ENCODE measurements at places on chromosomes 6 and 20.

GRCh38 chr6:106750142-106750918, 121.0 kb downstream of the QRSL1 start:
- DNase-seq = peak; percentile 94

- DNase-seq = peak; percentile 64
Measured at GRCh38 chr6:105326216-105326615, 76.7 kb downstream of the PREP start.

DNA sequence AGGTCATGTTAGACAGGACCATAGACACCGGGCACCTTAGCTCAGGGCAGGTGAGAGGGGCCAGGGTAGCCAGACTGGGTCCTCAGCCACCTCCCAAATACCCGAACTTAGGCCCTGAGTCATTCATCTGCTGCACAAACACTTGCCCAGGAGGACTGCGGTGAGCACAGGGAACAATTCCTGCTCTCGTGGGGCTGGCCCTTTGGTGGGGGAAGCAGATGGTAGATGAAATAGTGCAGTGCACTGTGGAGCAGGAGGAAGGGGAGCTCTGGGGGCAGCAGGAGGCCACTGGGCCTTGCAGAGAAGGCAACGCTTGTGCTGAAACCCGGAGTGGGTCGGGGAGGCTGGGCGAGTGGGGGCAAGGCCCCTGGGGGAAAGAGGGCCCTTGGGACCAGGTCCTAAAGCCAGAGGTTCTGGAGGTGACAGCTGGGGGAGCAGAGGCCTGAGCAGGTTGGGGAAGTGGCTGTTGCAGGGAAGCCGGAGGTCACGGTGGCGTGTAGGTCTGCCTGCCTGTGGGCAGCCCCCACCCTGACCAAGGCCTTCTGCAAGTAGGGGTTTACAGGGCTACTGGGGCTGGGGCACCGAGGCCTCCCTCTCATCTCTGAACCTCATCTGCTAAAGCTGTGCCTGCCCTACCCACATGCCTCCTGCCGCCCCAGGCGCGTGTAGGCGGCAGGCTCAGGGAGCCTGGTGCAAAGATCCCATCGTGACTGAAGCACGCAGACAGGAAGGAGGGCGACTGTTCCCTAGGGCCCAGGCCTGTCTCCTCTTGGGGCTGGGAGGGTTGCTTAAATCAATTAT, 4.7 kb upstream of the NPBWR2 start:
- no peak for DNase-seq

- peak; percentile 17 for DNase-seq
Measured at GRCh38 chr20:18056174-18057100, 1.3 kb downstream of the OVOL2 start.

GRCh38 chr6:11160199-11160598, 48.7 kb upstream of the ERVFRD-1 start:
- no peak for DNase-seq

DNA sequence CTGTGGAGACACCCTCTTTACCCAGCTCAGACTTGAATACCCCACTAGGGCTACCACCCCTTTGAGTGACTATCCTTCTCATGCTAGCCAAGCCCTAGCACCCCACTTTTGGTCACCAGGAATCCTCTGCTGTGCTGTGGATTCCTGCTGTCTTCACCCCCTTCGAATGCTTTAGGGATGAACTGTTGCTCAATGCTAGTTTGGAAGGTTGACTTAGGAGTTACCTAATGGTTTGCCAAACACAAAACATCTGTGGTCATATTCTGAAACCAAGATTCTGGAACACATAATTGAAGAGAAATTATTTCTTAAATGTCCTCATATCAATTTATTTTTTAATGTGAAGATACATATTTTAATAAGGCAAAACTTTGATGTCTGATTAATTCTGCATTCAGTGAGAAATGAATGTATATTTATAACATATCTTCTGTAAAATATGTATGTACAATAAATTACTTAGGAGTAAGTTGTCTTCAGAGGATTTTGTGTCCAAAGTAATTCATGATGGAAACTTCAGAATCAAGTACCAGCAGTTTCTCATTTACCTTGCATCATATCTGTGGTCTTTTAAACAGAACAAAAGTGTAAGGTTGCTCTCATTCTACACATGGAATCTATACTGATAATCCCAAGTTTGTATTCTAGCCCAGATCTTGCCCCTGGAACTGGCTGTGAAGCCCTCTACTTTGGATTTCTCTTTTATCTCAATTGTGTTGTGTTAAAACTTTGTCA, 46.9 kb downstream of the TMEM200A start:
- no peak for DNase-seq

DNA sequence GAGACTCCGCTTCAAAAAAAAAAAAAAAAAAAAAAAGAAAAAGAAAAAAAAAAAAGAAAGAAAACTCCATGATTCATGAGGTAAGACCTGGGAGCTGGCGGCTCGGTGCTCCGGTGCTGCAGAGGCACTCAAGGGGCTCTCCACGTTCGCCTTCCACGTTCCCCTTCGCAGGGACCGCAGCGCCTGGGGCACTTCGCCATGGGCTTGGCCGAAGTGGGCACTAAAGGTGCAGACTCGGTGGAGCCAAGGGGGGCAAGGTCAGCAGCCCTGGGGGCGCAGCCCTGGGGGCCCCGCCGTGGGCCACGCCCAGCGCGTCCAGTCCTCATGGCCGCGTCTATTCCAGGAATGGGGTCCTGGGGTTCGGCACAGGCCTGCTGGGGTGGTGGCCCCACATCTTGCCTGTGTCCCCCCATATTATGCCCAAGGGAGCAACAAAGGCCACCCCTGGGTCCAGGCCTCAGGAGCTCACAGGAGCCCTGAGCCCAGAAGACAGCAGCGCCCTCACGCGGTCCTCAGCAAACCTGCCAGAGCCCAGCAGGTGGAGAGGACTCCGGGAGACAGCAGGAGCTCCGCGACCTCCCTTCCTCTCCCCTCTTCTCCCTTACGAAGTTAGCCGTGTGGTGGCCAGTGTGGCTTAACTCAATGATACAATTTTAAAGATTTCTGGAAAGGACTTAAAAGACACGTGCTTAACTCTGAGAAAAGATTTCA, 21.9 kb downstream of the ZBTB46 start:
- DNase-seq = no peak

DNA sequence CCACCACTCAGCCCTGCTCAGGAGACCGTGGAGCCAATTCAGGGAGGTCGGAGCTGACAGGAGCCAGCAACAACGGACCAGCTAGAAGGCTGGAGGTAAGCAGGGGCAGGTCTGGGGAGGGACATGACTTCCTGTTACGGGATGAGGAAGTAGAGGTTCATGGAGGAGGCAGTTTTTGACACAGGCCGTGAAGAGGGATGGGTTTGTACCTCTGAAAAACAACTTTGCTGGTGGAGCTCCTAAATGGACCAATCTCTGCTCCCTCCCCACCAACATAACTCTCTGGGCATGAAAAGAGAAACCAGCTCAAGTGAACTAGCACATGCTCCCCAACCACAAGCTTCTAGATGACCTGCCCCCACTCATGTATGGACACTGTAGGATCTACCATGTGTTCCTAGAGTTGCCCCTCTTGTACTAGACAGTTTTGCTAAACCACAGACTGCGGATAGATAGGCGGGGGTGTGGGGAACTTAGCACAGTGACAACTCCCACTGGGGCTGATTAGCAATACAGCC, 31.4 kb downstream of the RALGAPA2 start:
- no peak for DNase-seq

DNA sequence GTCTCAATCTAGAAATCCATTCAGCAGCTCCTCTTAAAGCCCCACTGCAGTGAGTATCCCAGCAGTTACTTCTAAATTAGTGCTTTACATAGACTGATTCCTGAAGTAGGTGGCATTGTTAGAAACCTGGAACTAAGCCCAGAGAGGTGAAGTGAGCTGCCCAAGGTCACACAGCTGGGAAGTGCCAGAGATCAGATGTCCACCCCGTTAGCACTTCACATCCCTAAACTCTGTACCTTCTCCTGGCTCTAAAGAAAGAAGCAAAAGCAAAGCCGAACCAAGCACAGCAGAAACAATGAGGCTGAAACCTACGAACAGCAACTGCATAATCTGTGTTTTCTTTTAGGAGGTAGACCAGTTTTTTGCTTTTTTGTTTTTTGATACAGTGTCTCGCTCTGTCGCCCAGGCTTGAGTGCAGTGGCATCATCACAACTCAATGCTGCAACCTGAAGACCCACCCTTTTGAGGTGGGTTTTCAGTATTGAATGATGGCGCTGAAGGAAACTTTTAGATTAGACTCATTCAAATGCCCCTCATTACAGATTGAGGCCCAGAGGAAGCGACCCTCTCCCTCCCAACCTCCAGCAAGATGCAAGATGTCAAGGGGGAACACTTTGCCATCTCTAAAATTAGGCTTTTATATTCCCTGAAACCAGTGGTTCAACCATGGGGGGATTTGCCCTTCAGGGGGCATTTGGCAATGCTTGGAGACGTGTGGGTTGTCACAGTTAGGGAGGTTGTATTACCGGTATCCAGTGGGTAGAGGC, 3.2 kb upstream of the ZMYND8 start:
- peak; percentile 38 for DNase-seq

GRCh38 chr6:4324746-4325145, 189.4 kb upstream of the ECI2 start:
- no peak for DNase-seq

GRCh38 chr6:16639684-16640480, 121.4 kb downstream of the ATXN1 start:
- no peak for DNase-seq

DNA sequence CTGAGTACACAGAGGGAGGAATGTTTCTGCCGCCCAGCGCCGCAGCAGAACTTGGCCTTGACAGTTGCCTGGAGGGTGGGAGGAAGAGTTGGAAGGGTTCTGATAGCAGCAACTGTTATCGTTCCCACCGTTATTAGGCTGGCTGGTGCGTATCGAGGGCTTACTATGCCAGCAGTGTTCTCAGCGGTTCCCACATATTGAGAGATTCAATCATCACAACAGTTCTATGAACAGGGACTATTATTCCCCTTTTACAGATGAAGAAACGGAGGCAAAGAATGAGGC, 380.1 kb upstream of the SULF2 start:
- no peak for DNase-seq

GRCh38 chr6:19788686-19789085, 48.5 kb upstream of the ID4 start:
- no peak for DNase-seq

DNA sequence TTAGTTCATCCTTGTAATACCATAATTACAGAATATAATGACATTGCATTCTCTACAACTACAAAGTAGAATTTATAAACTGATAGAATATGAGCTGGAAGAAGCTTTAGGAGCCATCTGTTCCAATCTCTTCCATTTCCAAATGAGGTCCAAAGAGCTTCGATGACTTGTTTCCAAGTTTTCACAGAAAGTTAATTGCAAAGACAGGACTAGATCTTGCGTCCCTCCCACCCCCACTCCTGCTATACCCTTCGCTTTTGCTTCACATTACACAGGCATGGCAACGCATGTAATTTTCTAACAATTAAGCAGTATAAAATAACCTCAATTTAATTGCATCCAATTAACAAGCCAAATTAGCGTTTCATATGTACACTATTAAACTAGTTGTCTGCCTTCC, 7.0 kb downstream of the HIVEP2 start:
- no peak for DNase-seq

DNA sequence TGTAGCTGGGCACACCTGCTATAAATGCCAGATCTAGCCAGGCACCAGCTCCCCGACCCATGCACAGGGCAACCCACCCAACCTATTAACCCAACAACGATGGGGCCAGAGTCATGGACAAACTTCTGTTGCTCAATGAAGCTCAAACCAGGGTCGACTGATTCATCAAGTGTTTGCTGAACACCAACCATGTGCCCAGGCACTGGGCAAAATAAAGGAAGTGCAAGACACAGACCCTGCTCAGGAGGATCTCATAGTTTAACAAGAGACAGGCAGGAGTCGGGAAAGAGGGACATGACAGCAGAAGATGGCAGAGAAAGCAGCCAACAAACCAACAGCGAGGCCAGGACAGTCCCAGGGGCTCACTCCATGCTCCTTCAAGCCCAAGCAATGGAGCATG, 18.8 kb downstream of the KCNK5 start:
- DNase-seq = no peak

DNA sequence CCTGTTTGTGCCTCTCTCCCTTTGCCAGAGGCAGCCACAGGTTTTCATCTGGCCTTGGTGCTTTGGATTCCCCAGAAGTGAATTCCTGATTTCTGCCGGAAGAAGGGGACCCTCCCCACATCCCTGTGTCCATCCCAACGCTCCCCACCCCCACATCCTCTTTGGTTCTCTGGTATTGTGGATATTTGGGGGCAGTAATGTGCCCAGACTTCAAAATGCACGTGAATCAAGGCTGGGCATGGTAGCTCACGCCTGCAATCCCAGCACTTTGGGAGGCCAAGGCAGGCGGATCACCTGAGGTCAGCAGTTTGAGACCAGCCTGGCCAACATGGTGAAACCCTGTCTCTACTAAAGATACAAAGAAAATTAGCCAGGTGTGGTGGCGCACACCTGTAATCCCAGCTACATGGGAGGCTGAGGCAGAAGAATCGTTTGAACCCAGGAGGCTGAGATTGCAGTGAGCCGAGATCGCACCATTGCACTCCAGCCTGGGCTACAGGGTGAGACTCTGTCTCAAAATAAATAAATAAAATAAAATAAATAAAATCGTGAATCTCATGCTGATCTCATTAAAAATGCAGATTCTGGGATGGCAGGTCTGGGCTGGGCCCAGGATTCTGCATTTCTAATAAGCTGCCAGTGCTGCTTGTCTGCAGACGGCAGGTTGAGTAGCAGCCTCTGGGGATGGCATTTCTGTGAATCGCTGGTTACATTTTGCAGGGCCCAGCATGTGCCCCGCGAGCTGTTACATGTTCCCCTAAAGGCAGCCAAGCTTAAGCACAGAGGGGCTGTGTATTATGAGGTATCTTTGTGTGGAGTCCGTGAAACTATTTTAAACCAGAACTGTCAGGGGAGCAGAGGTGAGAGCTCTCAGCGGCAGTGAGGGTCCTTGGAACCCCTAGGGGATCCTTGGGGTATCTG, 49.0 kb downstream of the SYNJ2 start:
- no peak for DNase-seq

GRCh38 chr6:26459023-26459810, 1.5 kb downstream of the BTN2A1 start:
- no peak for DNase-seq

DNA sequence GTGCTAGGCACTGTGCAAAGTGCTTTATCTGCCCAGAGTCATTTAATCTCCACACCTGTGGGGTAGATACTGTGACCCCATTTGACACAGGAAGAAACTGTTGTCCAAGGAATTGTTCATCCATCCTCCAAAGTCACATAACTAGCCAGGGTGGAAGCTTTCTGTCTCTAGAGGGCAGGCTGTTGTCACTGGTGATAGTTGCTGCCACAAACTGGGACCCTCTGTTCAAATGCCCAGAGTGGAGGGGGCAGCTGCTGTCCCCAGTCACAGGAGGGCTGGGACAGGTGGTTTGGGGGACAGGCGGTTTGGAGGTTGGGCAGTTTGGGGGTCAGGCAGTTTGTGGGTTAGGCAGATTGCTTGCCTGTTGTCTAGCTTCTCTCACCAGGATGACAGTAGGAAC, 16.1 kb upstream of the TMEM242 start:
- DNase-seq = no peak

- no peak for DNase-seq
Measured at GRCh38 chr6:102902471-102902870, 1509.0 kb downstream of the GRIK2 start.

- no peak for DNase-seq
Measured at GRCh38 chr6:28207510-28208110, 17.5 kb upstream of the ZSCAN9 start.

GRCh38 chr6:105753207-105753606, 332.9 kb upstream of the PRDM1 start:
- DNase-seq = peak; percentile 85
